AG08395 (cell line): ENCODE measurements at places on chromosomes 6 and 20.
A peak's percentile ranks its signal among the peaks of the same experiment; 100 is the strongest.

- DNase-seq = peak; percentile 35
Observed at GRCh38 chr20:24379484-24379927, 89.9 kb upstream of the SYNDIG1 start.

DNA sequence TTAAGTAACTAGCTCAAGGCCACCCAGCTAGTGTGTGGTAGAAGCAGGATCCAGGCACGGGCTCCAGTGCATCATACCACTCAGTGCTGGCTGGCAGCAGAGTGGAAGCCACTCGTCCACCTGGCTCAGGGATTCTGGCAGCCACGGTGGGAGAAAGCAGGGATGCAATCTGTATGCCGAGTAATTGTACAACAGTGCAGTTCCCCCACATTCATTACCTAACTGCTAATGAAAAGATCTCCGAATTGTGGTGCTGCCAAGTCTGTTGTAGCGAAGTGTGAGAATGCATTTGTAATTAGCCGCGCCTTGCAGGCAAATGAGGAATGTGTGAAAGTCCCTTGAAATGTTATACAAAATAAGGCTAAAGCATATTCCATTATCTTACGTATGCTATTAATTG is 29.0 kb downstream of the KCNG1 start:
- no peak for DNase-seq

DNA sequence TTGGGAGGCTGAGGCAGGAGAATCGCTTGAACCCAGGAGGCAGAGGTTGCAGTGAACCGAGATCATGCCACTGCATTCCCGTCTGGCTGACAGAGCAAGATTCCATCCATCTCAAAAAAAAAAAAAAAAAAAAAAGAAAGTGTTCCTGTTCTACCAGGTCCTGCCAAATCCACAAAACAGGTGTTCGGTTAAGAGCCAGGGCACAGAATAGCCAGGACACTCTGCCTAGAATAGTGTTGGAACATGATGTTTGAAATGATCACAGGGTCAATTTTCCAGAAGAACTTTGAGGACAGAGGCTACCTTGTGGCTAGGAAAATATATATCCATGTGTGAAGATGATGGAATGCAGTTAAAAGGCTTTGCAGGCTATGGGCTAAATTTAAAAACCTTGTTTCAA is 63.6 kb upstream of the TRAF3IP2 start:
- no peak for DNase-seq

- DNase-seq = no peak
Observed at GRCh38 chr20:56229812-56230211, 18.7 kb upstream of the MC3R start.

- DNase-seq = no peak
Observed at GRCh38 chr6:38789256-38789655, 74.1 kb downstream of the DNAH8 start.

- peak; percentile 57 for DNase-seq
Observed at GRCh38 chr6:139060332-139060731, 31.8 kb downstream of the ABRACL start.

- DNase-seq = no peak
Observed at GRCh38 chr20:17625246-17626051, 55.6 kb downstream of the DSTN start.

GRCh38 chr6:131823276-131823902 is 15.6 kb downstream of the ENPP1 start:
- peak; percentile 3 for DNase-seq

- no peak for DNase-seq
Observed at GRCh38 chr6:113301651-113302050, 555.5 kb upstream of the MARCKS start.

GRCh38 chr6:163986313-163986712 is 571.8 kb downstream of the QKI start:
- no peak for DNase-seq

DNA sequence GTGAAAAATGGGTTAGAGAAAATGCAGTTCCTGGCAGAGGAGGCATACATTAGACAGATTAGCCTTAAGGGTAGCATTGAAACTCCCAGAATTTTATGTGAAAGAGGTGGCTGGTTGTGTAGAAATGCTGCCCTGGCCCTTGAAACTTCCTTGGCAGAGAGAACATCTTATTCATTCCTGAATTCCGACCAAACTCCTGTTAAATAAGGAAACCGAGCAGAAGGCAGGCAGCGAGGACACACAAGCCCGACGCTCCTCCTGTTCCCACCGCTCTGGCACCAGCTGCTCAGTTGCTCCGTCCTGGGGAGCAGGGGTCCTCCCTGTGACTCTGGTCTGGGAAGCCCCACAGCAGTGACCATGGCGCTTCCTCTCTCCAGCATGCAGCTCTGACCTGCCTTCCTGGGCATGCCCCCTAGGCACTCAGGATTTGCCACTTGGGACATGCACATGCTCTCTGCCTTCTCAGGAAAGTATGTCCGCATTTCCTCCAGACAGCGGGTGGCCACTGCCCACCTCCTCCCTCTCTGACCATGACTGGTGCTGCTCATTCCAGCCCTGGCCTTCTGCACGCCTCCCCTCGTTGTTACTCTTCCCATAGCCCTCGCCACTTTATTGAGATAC is 35.2 kb upstream of the CLDN20 start:
- DNase-seq = peak; percentile 59

DNA sequence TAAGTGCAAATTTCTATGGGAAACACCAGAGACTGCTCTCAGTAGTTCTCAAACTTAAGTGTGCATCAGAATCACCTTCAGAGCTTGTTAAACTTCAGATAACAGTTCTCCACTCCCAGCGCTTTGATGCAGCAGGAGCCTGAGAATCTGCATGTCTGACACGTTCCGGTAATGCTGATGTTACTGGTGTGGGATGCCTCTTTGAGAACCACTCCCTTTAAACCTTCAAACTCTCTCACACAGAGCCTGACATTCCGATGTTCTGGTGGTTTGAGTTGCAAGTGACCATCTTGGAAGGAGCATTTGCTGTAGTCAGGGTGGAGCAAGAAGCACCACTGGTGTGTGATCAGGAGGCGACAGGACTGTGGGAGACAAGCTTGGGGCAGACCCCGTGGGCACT is 57.9 kb downstream of the OTOR start:
- DNase-seq = no peak

GRCh38 chr6:167839755-167840154 is 13.0 kb downstream of the AFDN start:
- DNase-seq = no peak

DNA sequence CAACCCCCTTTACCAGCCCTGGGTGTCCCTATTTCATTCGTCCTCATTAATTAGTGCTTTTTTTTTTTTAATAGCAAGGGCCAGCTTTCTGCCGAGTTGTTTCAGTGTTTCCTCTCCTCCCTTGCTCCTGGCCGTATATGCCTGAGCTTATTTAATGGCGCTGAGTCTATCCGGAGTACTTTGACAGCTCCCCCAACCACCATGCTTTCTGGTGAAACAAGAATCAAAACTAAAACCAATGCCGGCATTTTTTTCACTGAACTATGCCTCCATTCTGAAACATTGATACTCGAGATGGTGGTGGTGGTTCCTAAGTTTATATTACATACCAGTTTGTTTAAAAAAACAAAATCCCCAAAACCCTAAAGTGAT is 1.2 kb downstream of the DCBLD1 start:
- DNase-seq = peak; percentile 29

DNA sequence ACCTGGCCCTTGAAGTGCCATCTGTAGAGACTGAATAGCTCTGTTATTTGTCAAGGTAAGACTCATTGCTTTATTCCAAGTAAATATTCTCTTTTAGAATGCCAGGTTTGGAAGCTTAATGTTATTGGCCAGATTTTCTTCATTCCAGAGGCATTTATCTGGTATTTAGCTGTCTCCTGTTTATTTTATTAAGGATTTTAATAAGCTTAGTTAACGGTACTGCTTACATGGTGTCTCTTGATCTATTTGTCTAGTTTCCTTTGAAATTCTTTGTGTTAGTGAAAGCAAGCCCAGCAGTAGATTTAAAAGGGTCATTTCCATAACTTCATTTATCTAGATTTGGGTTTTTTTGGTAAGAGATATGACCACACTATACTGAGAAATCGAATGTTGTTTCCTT is 7.7 kb downstream of the RALY start:
- no peak for DNase-seq

DNA sequence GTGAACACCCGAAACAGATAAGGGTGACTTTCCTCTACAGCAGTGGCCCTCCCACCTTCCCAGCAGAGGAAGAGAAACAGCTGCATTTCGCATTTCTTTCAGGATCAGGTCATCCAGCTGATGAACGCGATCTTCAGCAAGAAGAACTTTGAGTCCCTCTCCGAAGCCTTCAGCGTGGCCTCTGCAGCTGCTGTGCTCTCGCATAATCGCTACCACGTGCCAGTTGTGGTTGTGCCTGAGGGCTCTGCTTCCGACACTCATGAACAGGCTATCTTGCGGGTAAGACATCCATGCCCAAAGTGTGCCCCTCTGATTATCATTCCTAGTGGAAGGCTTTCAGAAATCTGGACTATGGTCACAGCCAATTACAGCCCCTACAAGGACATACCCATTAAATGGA is 27.8 kb upstream of the MROH8 start:
- DNase-seq = no peak

GRCh38 chr6:138161088-138161337 is 726 bp upstream of the ARFGEF3 start:
- DNase-seq = no peak

GRCh38 chr6:108837236-108837971 is 10.8 kb upstream of the ARMC2 start:
- no peak for DNase-seq

- DNase-seq = no peak
Observed at GRCh38 chr6:48099713-48100587, 11.0 kb downstream of the PTCHD4 start.

DNA sequence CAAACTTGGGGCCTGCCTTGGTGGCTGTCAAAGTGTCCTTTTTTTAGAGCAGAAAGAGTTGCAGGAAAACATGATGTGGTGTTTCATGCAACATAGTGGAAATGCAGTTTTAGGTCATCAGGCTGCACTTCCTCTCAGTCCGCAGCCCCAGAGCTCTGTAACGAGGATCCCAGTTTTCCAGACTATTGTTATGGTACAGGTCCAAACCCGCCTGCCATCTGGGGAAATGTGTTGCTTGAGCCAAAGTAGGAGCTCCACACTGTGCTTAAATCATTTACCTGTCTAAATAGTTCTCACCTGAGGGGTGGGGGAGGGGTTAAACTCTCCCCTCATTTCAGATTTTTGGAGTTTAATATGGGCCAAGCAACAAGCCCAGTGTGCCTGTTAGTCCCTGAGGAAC is 59.8 kb downstream of the GOPC start:
- DNase-seq = no peak

DNA sequence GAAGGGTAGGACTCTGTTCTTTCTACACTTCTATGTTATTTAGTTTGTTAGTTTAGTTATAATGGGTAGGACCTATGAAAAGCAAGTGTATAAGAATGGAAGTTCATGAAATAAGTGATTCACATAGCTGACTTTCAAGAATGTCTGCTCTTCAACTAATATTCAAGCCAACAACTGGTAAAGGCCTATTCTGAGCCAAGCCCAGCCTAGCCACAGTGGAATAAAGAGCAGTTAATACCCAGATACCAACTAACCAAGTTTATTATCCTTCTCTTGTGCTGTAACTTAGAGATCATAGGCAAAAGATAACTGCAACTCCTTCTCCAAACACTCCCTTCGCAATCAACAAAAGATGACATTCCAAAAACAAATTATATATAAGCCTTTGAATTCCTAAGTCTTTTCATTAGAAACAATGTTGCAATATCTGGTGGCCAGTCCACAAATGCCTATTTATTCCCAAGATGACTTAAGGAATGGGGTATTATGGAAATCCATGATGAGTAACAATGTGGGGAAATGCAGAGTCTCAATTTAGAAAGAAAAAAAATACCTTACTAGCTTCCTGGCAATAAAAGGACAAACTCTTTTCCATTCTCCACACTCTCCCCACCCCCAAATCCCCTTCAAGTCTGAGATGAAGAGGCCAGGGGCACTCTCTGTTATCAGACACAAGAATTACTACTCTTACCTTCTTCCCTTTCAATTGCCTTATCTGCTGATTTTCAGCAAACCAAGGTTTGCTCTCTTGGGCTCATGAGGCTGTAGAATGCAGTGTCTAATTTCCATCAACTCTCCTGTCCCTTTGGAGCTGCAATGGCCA is 27.4 kb downstream of the BTBD9 start:
- peak; percentile 78 for DNase-seq

- DNase-seq = peak; percentile 94
Observed at GRCh38 chr6:166515072-166515810, 71.2 kb downstream of the RAMACL start.

DNA sequence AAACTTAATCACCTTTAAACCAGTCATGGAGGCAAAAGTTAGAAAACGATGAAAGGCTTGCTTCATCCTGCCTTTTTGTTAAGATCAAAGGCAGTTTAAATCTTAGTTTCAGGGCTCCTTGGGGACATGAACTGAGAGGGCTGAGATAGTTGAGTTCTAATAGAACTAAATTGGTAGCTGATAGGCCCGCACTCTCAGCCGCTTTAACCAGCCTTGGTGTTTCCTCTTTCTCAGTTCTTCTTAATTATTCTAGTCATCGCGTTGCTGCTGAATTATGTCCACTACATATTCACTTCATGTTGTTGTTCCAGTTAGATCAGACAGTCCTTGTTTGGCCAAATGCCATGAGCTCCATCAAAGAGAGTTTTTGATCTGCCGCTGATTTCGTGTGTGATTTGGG is 72.5 kb downstream of the ANKS1A start:
- DNase-seq = no peak

GRCh38 chr20:44036441-44036840 is 121.8 kb downstream of the TOX2 start:
- DNase-seq = no peak

DNA sequence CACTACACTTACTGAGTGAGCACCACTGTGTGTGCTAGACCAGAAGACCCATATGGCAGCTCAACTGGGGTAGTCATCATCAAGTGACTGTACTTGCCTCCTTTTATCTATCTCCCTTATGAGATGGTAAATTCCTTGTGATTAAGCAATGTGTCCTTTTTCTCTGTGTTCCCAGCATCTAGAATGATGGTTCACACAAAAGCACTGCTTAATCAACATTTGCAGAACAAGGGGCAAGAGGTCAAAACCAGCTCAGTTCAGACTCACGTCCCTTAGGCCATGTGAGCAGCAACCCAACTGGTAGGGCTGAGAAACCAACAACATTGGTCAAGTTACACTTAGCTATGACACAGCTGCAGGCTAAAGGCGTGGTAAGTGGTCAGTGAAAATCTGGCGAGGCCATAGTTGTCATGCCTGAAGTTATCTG is 10.0 kb downstream of the TRAM2 start:
- peak; percentile 68 for DNase-seq

- no peak for DNase-seq
Observed at GRCh38 chr6:83917001-83917400, 57.5 kb downstream of the CYB5R4 start.

- no peak for DNase-seq
Observed at GRCh38 chr6:98827295-98828159, 6.8 kb upstream of the POU3F2 start.

- DNase-seq = no peak
Observed at GRCh38 chr6:100761841-100762240, 119.3 kb downstream of the ASCC3 start.

- no peak for DNase-seq
Observed at GRCh38 chr20:52869698-52870501, 102.3 kb upstream of the TSHZ2 start.

- DNase-seq = no peak
Observed at GRCh38 chr6:76774781-76775384, 688.4 kb downstream of the HTR1B start.

- DNase-seq = no peak
Observed at GRCh38 chr20:2760952-2761305, 39.5 kb downstream of the CPXM1 start.
